Ovary (tissue), 10 donors: ENCODE measurements at places on chromosomes 4 and X.

DNA sequence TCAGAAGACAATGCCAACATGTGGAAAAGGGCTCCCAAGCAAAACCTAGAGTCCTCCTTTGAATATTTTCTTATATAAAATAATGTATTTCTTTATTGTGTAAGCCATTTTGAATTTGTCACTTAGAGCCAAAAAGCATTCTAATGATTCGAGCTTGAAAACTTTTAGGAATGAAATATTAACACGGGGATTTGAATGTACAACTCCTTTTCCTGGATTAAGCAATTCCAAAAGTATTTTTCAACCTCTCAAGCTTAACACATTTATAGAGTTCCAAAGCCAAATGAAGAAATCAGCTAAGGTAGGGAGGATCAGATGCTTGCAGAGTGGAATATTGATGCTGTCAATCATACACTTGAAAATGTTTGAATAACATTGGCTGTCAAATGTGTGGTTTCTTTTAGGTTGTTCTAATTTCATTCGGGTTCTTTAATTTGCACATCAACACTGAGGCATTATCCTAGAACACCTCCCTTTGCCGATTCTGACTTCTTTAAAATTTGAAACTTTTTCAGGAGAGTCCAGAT lies 67.2 kb upstream of the ETNPPL start:
- no peak for DNase-seq

DNA sequence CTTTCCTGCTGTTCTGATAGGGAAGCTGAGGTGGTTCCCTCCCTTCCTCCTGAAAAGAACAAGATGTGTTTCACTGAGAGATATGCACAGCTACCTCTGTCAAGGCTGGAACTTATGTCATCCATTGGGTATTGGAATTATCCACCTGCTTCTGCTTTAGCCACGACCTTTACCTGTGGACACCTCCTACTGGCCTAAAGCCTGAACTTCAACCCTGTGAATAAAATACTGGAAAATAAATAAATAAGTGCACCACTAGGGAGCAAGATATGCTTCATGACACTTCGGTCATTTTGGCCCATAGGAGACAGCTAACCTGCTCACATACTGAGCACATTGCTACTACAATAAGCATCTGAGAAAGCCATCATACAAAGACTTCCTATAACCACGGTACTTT lies 419.9 kb upstream of the NWD2 start:
- no peak for DNase-seq

- no peak for DNase-seq
Measured at GRCh38 chr4:70943114-70943513, 40.9 kb downstream of the MOB1B start.

DNA sequence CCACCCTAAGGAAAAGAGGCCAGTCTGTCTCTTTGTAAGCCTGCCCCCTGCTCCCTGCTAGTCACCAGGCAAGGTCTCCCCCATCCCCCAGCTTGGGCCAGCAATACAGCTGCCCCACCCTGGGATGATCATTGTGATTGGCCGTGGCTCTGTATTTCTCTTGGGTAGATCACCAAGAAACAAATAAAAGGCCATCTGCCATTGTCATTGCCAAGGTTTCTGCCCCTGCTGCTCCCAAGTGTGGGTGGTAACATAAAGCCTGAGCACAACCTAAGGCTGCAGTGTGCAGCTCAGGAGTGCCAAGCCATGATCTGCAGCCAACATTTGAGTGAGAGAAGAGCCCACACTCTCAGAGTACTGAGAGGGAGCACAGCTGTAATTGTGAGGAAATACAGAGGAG lies 241.0 kb upstream of the POF1B start:
- DNase-seq = no peak

DNA sequence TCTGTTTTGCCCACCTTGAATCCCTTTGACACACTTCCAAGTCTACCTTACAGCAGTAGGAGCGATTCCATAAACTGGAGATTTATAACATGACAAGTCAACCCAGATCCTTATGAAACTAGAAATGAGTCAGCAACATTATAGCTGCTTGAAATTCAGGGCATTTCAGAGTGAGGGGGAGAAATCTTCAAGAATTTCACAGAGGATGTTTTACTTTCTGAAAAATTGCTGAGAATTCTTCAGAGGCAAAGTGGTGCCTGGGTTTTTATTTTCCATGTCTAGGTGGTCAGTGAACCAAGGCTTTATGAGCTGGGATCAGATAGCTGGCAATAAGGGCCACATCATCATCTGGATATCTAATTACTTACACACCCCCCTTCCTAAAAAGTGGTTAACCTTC lies 119.8 kb downstream of the PPARGC1A start:
- no peak for DNase-seq

DNA sequence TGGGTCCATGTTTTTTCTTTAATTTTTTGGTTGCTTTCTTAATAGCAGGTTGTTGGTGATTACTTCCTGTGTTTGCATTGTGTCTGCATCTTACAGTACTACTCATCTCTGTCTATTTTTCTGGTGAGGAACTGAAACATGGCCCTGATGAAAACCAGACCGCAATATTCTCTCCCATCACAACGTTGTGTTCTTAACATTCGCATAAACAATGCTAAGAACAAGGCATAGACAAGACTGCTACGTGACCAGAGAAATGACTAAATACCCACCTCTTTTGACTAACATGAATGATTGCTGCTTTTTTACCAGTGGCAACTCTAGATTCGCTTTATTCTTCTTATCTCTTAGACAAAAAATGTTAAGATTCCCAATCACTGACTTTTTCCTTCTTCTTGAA lies 179.1 kb downstream of the GC start:
- no peak for DNase-seq

DNA sequence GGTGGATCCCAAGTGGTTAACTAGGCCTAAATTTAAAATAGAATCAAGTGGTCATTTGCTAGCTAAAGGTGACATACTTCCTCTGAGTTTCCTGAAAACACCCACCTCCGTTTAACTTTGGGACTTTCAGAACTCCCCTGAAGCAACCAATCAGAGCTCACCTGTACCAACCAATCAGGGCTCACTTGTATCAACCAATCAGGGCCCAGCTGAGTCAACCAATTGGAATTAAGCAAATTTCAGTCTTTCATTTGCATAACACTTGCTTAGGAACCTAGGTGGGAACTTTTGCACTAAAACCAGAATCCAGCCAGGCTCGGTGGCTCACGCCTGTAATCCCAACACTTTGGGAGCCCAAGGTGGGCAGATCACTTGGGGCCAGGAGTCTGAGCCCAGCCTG lies 15.9 kb downstream of the GPC4 start:
- no peak for DNase-seq

DNA sequence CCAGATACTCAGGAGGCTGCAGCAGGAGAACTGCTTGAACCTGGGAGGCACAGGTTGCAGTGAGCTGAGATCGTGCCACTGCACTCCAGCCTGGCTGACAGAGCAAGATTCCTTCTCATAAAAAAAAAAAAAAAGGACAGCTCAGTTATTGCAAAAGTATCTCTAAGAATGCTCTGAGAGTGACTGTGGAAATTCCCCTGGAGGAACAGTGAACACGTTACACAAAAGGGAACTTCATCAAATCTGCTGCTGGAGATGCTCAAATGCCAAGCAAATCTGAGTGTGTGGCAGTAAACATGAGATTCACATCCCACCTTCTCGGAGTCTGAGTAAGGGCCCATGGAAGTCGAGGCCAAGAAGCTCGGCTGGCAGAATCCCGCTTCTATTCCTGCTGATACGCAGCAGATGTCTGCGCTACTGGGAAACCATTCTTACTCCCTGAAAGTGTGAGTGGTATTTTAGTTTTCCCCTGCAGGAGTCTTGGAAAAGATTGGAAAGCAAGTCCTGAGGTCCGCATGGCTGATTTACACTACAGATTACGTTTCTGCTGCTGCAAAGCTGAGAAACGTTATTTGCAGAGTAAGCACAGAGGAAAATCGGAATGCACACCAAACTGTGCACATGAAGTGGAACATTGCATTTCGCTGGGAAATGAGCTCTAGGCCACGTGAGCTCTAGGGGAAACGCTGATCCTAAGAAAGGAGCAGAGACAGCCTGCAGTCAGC lies 162.9 kb downstream of the NSUN7 start:
- DNase-seq = no peak

- DNase-seq = no peak
Measured at GRCh38 chr4:1711055-1711570, 1.0 kb downstream of the SLBP start.

- peak; percentile 45 for DNase-seq
Measured at GRCh38 chr4:54224996-54225597, 4.0 kb upstream of the PDGFRA start.

DNA sequence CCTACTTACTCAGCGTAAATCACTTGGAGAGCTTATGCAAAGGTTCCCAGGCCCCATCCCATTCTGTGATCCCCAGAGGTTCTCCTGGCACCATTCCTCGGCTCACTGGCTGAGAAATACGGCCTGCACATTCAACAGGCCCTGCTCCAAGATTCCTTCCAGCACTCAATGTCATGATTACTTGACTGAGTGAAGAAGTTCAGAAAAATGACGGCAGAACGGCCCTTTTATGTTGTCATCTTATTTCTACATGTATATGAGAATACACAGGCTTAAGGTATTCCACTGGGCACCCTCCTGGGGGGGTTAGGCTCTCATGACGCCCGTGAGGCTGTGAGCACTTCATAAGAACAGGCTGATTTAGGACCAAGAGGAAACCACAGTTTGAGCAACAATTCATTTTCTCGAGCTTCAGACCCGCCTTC lies 190.6 kb downstream of the NSUN7 start:
- DNase-seq = no peak

DNA sequence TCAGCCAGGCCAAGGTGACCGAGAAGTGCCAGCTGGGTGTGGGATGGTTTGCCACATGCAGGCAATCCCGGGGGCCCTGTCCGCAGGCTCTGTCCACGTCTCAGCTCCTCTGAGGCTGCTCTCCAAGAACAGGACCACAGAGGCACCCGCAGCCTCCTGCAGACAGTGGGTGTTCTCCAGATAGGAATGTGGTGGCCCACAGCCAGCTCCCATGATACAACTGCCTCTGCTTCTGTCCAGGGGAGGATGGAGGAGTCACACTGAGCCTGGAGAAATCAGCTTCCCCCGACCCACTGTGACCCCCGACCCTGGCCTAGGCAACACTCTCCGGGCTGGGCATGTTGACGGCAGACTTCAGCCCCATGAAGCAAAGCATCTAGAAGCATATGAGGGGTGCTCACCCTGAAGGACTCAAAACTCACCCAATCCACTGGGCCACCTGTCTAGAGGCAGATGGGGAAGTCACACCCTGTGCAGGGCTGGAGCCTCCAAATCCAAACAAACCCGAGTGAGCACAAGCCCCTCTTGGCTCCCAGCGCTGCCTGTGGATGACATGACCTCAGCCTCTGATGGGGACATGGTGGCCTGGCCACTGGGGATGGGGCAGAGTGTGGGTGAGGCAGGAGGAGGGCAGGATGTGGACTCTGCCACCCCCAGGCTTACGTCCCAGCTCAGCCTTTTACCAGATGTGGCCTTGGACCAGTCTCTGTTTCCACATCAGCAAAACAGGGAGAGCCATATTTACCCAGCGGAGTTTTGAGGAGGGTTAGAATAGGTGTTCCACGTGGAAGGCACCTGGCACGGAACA lies 102.3 kb downstream of the PSAPL1 start:
- peak; percentile 78 for DNase-seq

- DNase-seq = no peak
Measured at GRCh38 chrX:17075004-17075403, 128.5 kb downstream of the REPS2 start.

DNA sequence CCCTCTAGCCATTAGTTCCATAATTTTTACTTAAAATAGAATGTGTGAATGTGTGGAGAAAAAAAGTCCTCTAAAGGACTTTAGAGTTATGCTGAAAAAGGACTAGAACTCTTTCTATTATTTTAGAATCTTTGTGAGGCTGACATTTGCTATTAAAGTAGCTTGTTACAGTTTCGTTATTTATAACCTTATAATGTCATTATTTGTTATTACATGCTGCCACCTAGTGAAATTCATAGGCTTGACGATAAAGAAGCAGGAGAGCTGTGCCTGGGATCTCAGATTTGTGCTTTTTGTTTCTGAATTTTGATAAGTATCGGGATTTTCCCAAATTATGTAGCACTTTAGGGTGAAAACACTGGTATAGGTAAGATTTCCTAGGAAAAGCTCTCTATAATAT lies 38.5 kb upstream of the TAPT1 start:
- DNase-seq = no peak

DNA sequence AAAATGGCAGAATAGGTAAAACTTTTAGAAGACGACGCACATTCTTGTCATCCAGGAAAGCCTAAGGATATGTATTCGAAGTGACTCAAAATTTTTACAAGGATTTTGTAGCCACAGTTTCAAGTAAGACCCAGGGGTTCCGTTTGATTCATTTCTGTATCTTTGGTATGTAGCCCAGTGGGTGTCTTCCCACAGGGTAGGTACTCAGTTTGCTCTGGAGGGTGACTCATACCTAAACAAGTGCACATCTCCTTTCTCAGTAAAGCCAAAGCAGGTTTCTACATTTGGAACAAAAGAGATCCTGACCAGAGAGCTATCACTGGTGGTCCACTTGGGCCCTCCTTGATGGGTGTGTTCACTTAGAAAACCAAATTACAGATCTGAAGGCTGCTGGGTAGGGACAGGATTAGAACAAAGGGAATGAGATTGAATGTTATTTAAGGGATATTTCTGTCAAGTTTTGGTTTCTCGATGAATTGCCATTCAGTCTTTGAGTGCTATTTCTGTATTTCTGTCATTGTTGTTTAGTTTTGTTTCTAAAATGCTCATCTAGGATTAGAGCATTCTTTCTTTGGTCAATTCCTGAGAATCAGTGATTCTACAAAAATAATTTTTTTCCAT lies 56.1 kb downstream of the PLS3 start:
- DNase-seq = no peak

DNA sequence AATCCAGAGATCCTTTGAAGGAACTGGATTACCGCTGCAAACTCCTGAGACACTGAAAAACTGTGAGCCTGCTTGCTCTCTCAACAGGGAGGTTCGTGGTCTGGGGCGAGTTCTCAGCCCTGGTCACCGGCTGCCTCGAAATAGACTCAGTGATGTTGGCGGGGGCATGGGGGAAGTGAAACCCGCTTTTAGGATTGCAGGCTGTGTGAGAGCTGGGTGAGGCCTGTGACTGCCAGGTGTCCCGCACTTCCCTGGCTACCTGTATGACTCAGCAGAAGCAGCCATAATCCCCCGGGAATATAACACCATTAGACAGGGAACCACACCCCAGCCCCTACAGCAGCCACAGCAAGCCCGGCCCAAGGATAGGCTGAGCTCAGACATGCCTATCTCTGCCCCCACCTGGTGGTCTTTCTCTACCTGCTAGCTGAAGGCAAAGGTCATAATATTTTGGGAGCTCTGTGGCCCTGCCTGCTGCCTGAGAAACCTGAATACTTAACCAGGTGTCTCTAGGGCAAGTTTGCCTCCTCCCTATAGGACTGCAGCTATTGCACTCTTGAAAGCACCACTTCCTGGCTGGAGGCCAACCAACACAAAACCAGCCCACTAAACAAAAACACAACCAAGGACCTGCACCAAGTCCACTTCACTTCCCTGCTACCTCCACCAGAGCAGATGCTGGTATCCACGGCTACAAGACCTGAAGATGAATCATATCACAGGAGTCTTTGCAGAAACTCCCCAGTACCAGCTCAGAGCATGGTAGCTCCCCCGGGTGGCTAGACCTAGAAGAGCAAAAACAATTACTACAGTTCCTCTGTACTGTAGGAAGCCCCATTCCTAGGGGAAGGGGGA lies 202.0 kb downstream of the RRAGB start:
- no peak for DNase-seq

- DNase-seq = no peak
Measured at GRCh38 chr4:14221176-14221575, 593.7 kb upstream of the BOD1L1 start.
